ENCODE measurements at places on chromosomes 1 and 21. TPM values are rescaled to one million over a fixed set of nuclear protein-coding genes. Genes with fewer than 3 reads are reported as not detected.

- H3K36me3 ChIP-seq = no peaks in the 10 kb centered on the region
- H3K4me3 ChIP-seq = no peak overlapping the region
- DNase-seq = no peak
- H3K4me1 ChIP-seq = no peaks in the 10 kb centered on the region
Measured at GRCh38 chr1:87790756-87791155, 462.1 kb downstream of the LMO4 start.

- peaks cover 44% of the 10 kb centered on the region for H3K27me3 ChIP-seq
- H3K4me3 ChIP-seq = no peak overlapping the region
- no peak for DNase-seq
- H3K27ac ChIP-seq = no peak overlapping the region
- H3K36me3 ChIP-seq = peaks cover 2% of the 10 kb centered on the region
- peaks cover 2% of the 10 kb centered on the region for H3K4me1 ChIP-seq
Measured at GRCh38 chr1:205046870-205047269, 3.9 kb downstream of the CNTN2 start.

AMPD1 gene
- not detected for total RNA-seq

CLCNKA gene
- total RNA-seq = not detected

- H3K4me3 ChIP-seq = no peak overlapping the region
- peaks cover 39% of the 10 kb centered on the region for H3K27me3 ChIP-seq
- no peak overlapping the region for H3K27ac ChIP-seq
- H3K36me3 ChIP-seq = peaks cover 8% of the 10 kb centered on the region
- peaks cover 8% of the 10 kb centered on the region for H3K4me1 ChIP-seq
- peak; percentile 10 for DNase-seq
Measured at GRCh38 chr1:61588736-61589672, 135.9 kb downstream of the TM2D1 start.

DNA sequence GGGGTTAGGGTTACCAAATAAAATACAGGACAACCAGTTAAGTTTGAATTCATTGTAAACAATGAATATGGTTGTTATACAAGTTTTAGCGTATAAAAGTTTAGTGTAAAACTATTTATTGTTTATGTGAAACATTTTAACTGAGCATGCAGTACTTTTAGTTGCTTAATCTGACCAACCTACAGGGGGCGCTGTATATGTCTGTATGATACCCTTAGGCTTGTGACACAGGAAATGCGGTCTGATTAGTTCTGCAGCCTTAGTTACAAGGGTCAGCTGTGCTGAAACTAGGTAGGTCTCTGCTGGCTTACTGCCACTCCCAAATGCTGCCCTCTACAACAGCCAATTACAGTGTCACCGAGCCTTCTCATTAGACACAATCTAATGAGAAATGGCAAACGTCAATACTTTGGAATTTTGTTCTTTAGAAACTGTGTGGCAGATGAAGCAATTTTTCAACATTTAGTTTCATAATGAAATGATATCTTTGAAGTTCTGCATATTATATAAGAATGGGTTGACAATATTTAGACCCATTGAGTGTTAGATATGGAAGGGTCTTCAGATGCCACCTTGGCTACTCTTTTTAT, 56.2 kb downstream of the NTNG1 start:
- no peak for DNase-seq
- H3K27ac ChIP-seq = no peak overlapping the region
- H3K36me3 ChIP-seq = no peaks in the 10 kb centered on the region
- no peaks in the 10 kb centered on the region for H3K27me3 ChIP-seq

FAM72C gene
- 0.30 TPM for total RNA-seq

ITGB2 gene
- 359 TPM for total RNA-seq

DNA sequence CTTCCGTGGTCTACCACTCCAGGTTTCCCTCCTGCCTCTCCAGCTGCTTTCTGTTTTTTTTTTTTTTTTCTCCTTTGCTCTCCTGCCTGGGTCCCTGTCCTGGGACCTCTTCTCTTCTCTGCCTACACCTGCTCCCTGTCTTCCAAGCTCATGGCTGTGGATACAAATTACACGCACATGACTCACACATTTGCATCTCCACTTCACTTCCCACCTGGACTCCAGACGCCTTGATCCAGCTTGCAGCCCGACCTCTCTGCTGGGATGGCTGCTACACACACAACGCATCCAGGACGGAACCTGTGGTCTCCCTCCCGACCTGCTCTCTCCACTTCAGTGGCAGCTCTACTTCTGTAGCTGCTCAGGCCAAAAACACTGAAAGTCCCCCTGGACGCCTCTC, 44.4 kb upstream of the B3GALT5 start:
- no peak for DNase-seq
- no peak overlapping the region for H3K4me3 ChIP-seq
- H3K27me3 ChIP-seq = peaks cover 16% of the 10 kb centered on the region
- H3K36me3 ChIP-seq = peaks cover 2% of the 10 kb centered on the region
- no peaks in the 10 kb centered on the region for H3K4me1 ChIP-seq

HCRTR1 gene
- not detected for total RNA-seq

DNA sequence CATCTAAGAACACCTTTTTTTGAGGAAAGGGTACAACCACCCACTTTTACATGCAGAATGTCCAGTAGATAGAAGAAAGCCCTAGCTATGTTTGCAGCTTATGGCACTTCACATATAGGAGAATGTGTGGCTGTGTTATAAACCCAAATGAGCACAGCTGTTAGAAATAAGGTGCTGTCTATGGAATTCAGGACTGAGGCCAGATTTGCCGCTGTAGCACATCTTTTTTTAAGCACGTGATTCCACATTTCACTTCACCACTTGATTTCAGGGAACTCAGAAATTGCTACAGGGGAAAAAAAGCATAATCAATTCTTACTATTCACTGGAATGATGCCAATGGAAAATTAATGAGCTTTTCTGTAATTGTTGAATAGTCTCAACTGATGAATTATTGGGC, 147.2 kb upstream of the ADAMTS5 start:
- DNase-seq = no peak
- H3K36me3 ChIP-seq = no peaks in the 10 kb centered on the region
- H3K27ac ChIP-seq = no peak overlapping the region
- H3K4me3 ChIP-seq = no peak overlapping the region

DNA sequence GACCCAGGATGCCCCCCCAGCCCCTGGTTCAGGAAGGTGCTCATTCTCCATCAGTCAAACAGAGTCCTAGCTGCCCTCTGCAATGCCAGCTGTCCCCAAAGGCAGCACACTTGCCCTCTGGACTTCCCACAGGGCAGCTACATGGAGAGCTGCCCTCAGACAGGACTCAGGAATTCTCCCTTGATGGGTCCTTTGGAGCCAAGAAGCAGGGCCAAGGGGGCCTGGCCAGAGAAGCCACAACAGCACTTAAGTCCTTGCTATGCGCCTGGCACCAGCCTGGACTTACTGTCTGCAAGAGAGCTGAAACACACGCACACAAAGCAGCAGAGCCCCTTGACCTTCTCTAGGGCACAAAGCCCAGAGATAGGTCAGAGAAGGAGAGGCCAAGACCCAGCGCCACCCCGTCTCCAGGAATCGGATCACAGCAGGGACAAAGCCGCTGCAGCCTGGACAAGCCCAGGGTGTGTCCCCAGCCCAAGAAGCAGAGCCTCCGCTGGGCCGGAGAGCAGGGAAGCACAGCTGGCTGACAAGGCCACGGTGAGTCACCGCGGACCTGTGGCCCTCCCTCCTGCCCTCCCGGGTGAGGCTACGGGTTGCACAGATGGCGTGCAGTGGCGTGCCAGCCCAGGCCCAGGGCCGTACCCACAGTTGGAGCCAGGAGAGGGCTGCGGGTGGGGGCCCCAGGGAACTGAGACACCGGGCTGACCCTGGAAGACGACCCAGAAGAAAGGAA, 1.7 kb downstream of the WNT9A start:
- H3K4me1 ChIP-seq = peaks cover 9% of the 10 kb centered on the region
- peaks cover 3% of the 10 kb centered on the region for H3K36me3 ChIP-seq
- H3K27me3 ChIP-seq = peaks cover 19% of the 10 kb centered on the region
- H3K4me3 ChIP-seq = peak overlapping the region; percentile 87

OR2L8 gene
- total RNA-seq = 0.50 TPM

DNA sequence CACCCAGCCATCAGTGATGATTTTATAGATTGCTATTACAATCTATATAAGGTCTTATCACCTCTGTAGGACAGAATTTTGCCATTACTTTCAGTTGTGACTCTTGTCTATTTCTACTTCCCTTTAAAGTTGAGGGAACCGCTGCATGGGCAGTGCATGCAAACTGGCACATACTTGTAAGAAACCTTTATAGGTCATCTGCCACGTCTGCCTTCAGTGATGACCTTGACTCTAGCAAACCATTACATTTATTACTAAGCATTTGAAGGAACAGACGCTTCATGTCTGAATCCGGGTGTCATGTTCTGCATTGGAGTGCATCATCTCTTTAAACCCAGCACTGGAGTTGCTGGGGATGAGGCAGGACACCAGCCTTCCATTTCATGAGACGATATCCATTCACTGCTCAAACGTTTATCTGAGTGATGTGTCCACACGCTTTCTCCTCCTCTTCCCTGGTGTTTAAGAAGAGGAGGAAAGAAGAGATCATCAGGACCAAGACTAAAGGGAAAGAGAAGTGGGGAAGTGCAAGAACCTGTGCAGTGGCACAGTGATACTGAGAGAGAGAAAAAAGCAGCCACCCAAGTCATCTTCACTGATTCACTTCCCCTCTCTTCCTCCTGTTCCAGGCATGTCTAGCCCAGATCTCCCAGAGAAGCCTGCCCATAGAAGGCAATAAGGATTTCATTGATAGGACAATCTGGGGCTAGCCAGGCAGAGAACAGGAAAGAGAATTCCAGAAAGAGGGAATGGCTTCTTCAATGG, 14.1 kb downstream of the CCSAP start:
- no peak overlapping the region for H3K4me3 ChIP-seq
- H3K27me3 ChIP-seq = no peaks in the 10 kb centered on the region
- DNase-seq = no peak
- peaks cover 31% of the 10 kb centered on the region for H3K4me1 ChIP-seq
- peaks cover 11% of the 10 kb centered on the region for H3K36me3 ChIP-seq
- H3K27ac ChIP-seq = peak overlapping the region; percentile 95

All from T-helper 17 cell (primary cell).